Central memory CD8-positive, alpha-beta T cell (primary cell): ENCODE measurements at places on chromosomes 5 and 9.

DNA sequence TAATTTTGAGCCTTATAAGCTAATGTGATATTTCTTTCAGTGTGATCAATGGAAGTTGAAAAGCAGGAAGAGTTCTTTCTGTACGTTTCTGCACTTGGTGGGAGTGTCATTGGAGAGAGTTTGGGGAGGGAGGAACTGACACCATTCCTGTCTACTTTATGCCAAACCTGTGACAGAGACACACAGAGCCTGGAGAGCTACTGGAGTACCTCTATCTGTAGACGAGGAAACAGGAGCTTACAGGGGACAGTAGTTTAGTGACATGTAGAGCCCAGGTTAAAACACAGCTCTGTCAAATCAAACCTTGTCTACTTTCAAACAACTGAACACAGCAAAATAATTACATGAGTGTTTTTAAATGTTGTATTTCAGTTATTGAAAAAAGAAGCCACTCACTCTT is 103.6 kb downstream of the PDE4D start:
- peaks cover 17% of the 10 kb centered on the region for H3K27me3 ChIP-seq
- no peak overlapping the region for H3K27ac ChIP-seq
- DNase-seq, result no peak
- no peak overlapping the region for H3K4me3 ChIP-seq
- no peaks in the 10 kb centered on the region for H3K36me3 ChIP-seq

DNA sequence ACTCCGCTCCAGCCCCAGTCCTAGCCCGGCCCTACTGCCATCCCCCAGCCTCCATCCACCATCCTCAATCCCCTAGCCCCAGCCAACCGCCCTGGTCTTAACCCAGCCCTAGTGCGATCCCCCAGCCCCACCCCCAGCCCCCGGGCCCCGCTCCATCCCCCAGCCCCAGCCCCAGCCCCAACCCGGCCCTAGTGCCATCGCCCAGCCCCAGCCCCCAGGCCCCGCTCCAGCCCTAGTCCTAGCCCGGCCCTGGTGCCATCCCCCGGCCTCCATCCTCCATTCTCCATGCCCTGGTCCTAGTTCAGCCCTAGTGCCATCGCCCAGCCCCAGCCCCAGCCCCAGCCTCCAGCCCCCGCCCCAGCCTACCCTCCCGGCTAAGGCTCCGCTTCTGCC is 398 bp downstream of the TOR1A start:
- no peaks in the 10 kb centered on the region for H3K27me3 ChIP-seq
- no peak for DNase-seq
- peak overlapping the region; percentile 86 for H3K4me3 ChIP-seq
- peaks cover 11% of the 10 kb centered on the region for H3K4me1 ChIP-seq

GRCh38 chr5:157214861-157215513 is 34.3 kb downstream of the ITK start:
- peaks cover 81% of the 10 kb centered on the region for H3K36me3 ChIP-seq
- peaks cover 82% of the 10 kb centered on the region for H3K4me1 ChIP-seq
- H3K27ac ChIP-seq, result peak overlapping the region; percentile 86
- no peaks in the 10 kb centered on the region for H3K27me3 ChIP-seq

DNA sequence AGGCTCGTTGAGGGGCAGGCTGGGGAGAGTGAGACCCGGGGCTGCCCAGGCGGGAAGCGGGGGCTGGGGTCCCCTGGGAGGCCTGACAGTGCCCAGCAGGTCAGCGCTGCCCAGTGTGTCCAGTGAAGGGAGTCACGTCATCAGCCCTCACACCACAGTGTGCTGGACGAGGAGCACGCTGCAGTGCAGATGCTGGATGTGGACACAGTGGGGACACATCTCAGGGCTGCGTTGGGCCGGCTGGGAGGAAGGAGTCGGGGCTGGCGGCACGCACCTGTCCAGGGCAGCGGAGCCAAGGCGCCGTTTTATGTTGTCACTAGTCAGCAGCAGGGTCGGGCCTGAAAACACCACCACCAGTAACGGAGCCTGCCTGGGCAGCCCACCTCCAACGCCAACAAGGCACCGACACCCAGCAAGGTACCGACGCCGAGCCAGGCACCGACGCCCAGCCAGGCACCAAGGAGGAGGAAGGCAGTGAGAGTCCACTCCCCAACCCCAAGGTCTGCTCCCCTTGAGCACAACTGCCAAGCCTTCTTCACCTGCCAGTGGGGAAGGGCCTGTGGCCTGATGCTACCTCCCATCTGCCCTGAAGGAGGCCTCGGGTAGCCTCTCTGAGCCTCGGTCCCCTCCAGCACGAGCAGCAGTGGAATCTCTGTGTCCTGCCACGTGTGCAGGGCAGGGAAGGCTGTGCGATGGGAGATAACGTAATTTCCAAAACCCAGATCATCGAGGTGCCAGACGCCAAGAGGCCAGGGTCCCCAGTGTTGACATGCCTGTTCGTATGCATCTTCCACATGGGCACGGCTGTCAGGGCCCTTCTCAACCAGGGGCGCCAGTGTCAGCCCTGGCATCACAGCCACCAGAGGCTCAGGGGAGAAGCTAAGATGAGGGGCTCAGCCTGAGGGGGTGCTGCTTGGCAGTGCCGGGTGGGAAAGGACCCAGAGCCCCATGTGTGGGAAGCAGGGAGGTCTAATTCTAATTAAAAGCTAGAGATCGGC is 21.9 kb upstream of the NSMF start:
- no peak overlapping the region for H3K4me3 ChIP-seq
- no peaks in the 10 kb centered on the region for H3K36me3 ChIP-seq
- DNase-seq, result no peak
- no peak overlapping the region for H3K27ac ChIP-seq

- peaks cover 45% of the 10 kb centered on the region for H3K4me1 ChIP-seq
- peak overlapping the region; percentile 96 for H3K27ac ChIP-seq
- no peak for DNase-seq
- no peaks in the 10 kb centered on the region for H3K27me3 ChIP-seq
Measured at GRCh38 chr5:131268758-131269370, 5.0 kb downstream of the CDC42SE2 start.

GRCh38 chr5:147558826-147559225 is 49.0 kb upstream of the DPYSL3 start:
- no peak for DNase-seq
- no peak overlapping the region for H3K27ac ChIP-seq
- H3K4me1 ChIP-seq, result no peaks in the 10 kb centered on the region
- H3K4me3 ChIP-seq, result no peak overlapping the region
- H3K36me3 ChIP-seq, result no peaks in the 10 kb centered on the region
- H3K27me3 ChIP-seq, result peaks cover 32% of the 10 kb centered on the region
